ENCODE measurements at places on chromosomes 4 and X.

GRCh38 chr4:143356493-143356892 lies 19.8 kb downstream of the GAB1 start:
- no peak for DNase-seq

GRCh38 chrX:131894995-131895394 lies 128.1 kb upstream of the STK26 start:
- no peak for DNase-seq

- no peak for DNase-seq
Measured at GRCh38 chr4:53522334-53522733, 69.0 kb downstream of the LNX1 start.

- DNase-seq: no peak
Measured at GRCh38 chr4:833731-834367, 7.9 kb upstream of the CPLX1 start.

DNA sequence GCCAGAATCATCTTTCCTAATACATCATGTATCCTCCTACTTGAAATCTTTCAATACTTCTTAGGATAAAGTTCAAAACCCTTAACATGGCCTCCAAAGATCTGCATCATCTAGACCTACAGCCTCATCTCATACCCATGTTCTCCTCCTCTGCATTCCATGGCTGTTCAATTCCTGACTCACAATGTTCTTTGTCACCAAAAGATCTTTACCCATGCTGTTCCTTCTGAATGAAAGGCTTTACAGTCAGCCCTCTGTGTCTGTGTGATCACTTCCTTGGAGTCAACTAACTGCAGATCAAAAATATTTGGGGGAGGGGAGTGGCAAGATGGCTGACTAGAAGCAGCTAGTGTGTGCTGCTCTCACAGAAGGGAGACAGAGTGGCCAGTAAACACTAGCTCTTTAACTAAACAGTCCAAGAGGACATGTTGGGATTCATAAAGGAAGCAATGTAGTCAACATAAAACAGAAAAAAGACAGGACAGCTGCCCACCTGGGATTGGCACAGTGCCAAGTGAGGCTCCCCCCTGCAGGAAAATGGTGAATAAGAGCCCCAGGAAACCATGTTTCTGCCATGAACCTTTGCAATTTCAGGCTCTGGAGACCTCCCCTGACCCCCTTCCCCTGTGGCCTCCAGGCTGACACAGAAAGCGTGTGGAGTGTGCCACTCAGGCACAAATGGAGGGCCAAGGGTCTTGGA lies 31.9 kb downstream of the CBR4 start:
- no peak for DNase-seq

- DNase-seq: no peak
Measured at GRCh38 chr4:73432169-73433000, 3.6 kb upstream of the AFP start.
